Stimulated activated CD4-positive, alpha-beta T cell treated with anti-CD3 and anti-CD28 coated beads, Interleukin-4, amount 100 ng/mL, for 48 hours (primary cell): ENCODE measurements at places on chromosomes 5 and 9.

- DNase-seq = no peak
Measured at GRCh38 chr5:32726086-32726557, 15.0 kb downstream of the NPR3 start.

DNA sequence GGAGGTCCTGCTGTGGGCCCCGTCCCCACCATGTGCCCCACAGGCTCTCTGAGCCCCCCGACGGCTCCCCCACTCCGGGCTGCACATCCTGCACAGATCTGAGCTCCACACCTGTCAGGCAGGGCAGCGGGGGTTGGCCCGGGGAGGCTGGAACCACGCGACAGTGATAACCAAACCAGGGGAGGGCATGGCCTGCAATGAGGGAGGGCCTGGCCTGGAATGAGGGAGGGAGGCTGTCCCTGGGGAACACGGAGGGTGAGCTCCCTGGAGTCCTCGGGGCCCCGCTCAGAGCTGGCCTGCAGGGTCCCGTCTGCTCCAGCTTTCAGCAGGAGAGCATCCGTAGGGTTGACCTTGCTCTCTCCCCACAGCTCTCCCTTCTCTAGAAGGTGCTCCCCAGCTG is 30.5 kb downstream of the SLC9A3 start:
- DNase-seq = no peak

DNA sequence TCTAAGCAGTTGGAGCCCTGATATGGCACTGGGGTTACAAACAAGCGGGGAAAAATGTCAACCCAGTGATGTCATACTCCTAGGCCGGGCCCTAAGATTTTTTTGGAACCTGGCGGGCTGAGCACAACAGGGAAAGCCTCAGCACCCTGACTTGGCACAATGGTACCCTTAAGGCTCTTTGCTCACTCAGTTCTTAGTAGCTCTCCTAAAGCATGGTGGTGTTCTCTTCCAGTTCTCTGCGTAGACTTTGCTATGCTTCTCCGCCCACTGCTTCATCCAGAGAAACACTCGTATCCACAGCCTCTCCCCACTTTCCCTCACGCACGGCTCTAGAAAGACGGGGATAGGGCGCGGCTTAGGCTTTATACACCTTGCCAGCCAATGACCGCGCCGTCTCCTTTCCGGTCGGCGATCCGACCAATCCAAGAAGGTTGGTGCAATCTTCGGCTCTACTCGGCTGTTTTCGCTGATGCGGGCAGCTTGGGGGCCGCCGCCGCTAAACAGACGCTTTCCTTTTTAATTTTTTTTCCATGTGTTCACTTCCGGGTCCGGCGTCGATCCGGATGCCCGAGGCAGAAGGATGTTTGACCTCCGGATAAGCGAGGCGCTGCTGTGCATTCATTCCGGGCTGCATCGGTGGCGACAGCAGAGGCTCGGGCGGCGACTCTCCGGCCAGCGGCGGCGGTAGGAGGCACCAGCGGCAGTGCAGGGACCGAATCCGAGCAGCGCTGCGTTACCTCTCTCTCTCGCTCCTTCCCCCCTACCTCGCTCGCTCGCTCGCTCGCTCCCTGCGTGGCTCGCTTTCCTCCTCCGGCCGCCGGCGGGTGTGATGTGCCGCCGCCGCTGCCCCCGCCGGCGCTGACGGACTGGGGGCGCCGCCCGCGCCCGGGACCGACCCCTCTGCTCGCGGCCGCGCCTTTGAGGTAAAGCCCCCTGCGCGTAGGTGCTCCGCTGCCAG is at the start of gene CSNK1G3:
TSS of gene CSNK1G3 (plus strand) at position 530 of the 958 bp plus-strand sequence. CDS start 33,487 bp downstream, outside the sequence.
- peak; percentile 83 for DNase-seq

DNA sequence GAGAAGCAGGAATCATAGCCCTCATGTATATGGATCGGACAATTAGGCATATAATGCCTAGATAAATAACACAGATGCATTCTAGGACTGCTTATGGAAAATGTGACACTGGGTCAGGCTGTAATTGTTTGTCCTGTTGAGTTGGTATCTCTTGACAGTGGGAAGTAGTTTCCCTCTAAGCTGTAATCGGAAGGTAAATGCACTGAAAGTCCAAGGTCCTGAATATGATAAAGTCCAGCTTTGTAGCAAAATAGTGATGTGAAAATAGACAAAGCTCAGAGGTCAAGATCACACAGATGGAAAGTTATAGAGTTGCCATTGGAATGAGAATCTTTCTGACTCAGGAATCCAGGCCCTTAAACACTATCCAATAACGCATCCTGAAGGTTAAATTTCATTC is 214.2 kb downstream of the GABRB2 start:
- DNase-seq = no peak

DNA sequence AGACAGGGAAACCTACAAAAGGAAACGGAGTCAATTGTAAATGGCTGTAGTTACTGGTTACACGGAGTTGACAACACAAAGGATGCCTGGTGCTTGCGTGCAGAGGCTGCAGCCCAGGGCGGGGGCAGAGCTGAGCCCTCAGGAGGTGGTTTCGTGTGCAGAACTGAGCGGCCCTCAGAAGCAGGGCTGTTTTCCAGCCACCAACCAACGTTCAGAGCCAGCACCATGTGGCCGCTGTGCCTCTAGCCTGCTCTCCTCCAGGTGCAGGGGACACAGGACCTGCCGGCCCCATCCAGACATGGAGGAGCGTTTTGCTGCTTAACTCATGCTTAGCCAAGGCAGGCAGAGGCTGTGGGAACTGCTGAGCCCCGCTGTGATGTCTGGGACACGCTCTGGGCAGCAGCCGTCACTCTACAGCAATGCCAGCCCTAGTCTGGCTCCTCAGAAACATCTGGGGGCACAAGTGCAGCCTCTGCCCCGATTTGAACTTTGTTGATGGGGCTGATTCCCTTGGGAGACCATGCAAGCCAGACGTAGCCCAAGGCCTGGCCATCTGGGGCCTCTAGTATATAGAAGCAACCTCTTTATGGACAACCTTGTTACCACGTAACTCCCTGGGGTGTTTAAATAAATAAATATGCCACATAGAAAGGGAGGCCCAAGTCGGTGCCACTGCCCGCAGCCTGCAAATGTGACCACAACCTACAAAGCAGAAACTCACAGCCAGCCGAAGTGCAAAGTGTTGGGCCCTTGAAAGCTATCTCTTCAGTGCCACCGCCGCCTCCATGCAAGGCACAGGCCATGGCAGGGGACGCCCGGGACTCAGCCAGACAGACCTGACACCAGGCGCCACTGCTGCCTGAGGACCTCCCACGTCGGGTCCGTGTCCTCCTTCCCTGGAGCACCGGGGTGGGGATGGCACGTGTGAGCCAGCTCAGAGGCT is 42.1 kb downstream of the NKD2 start:
- DNase-seq = no peak

DNA sequence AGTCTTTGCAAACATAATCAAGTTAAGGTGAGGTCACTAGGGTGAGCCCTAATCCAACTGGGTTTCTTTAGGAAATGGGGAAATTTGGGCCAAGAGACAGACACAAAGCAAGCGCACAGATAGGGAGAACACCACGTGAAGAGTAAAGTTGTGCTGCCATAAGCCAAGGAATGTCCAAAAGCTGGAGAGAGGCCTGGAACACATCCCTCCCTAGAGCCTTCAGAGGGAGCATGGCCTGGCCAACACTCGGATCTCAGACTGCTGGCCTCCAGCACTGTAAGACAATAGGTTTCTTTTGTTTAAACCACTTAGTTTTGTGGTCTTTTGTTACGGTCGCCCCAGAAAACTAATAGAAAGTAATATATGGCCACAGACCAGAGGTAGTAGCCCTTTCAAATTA is 8.1 kb upstream of the ROR2 start:
- no peak for DNase-seq

- DNase-seq = no peak
Measured at GRCh38 chr5:93626801-93627200, 43.8 kb downstream of the NR2F1 start.

DNA sequence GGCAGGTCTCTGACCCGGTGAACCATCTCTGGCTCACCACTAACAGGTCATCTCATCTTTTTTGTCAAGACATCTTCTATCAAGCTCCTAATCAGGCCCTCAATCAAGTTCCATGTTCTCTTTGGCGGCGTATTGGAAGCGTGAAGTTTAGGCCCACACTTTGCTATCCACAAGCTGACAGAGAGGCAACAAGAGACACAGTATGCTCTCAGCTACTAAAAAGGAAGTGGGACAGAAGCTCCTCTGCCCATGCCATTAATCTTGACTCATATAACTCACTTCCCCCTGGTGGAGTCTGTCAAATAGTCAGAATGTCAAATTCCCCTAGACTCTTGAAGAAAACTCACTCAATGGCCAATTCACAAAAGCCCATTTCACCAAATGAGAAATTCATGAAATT is 77.6 kb upstream of the TMC1 start:
- DNase-seq = no peak

DNA sequence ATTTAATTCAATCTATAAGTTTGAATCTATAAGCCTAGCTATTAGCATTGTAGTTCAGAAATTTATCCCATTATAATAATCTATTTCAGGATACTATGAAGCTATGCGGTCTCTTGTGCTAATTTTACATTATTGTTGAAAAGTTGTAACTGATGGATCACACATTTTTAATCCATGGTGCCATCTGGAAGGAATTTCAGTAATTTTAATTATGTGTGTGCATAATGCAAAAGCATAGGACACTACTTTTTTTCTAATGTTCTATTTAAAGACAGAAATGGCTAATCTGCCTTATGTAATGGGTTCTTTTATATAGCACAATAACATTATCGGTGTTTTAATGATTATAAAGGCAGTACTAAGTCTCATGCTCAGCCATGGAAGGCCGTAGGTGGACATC is 90.6 kb downstream of the HOMER1 start:
- no peak for DNase-seq

GRCh38 chr9:77999231-77999631 is 32.4 kb downstream of the GNAQ start:
- DNase-seq = no peak

- DNase-seq = no peak
Measured at GRCh38 chr5:172216345-172216744, 22.4 kb downstream of the EFCAB9 start.

DNA sequence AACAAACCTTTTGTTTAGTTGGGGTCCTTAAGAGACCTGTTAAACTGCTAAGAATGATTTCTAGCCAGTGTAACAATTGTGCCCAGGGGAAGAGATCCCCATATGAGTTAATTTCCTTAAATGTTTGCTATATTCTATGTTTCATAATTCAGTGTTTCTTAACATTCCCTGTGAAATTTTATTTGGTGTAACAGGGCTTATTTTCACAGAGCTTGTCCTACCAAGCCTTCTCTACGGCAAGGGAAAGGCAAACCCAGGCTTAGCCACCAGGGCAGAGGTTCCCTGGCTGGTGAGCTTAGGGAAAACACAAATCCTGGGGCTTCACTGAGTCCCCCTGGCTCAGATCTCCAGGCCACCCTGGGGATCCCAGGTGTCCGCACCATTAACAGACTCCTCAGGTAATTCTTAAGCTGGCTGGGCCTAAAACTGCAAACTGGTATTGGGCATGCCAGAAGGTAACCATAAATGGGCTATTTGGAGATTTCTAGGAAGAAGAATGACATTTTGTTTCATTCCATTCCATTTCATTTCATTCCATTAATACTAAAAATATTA is 17.0 kb upstream of the LCP2 start:
- no peak for DNase-seq

- DNase-seq = no peak
Measured at GRCh38 chr5:116738615-116739261, 164.1 kb upstream of the SEMA6A start.

- no peak for DNase-seq
Measured at GRCh38 chr9:91567642-91568274, 144.1 kb upstream of the NFIL3 start.

DNA sequence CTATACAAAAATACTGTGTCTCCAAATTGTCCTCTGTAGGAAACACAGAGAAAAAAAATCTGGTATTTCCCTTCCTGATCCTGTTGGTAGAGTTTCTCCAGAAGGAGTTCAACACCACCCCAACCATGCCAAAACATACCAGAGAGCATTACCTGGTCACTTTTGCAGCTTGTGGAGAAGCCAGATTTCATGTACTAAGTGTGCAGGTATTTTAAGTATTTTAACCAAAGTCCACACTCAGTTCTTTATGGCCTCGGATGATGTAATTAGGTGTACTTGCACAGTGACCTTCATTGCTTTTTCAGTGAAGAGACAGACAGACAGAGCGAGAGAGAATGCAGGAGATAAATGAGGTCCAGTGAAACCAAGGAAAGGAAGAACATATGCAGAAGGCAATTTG is 2046.8 kb upstream of the CDH9 start:
- no peak for DNase-seq

DNA sequence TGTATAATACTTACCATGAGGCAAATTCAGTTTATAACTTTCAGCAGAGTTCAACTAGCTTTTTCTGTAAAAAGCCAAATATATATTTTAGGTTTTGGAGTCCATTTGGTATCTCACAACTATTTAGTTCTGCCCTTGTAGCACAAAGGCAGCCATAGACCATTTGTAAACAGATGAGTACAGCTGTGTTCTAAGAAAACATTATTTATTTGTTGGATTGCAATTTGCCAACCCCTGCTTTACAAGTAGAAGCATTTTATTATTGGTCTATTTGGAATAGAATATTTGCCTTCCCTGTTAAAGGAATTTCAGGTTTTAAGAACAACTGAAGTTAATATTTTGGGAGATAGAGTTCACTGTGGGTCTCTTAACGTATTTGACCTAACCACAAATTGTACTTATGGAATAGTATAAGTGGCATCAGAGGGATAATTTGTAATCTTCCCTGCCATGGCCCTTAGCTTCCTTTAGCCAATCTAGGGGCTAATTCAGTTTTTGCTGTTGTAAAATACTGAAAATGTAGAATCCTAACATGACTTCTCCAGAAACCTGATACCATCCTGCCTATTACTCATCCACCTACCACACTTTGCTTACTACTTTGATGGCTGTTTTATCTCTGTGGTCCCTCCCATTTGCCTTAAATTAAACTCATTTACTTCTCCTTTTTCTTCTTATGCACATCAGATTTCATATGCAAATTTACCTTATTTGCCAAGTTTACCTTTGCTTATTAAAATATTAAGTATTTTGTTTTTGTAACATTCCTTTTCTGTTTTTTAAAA is 109.2 kb downstream of the DMXL1 start:
- DNase-seq = no peak

GRCh38 chr5:168353216-168353957 is 61.9 kb downstream of the WWC1 start:
- no peak for DNase-seq

DNA sequence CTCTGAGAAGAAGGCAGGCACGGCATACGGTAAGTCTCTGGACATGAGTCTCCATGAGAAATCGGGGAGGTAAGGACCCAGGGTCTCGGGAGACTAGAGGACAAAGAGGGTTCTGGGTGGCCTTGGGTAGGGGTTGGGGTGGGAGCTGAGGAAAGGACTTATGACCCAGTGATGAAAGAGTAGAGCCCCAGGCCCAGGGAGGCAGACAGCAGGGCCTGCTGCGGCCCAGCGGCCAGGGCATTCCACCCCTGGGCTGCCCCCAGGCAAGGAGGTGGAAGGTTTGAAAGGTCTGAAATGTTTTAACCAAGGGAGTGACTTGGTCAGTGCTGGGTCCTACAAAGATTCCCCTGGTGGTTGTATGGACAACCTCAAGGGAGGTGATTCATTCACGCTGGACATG is 89.1 kb downstream of the CRB2 start:
- no peak for DNase-seq

DNA sequence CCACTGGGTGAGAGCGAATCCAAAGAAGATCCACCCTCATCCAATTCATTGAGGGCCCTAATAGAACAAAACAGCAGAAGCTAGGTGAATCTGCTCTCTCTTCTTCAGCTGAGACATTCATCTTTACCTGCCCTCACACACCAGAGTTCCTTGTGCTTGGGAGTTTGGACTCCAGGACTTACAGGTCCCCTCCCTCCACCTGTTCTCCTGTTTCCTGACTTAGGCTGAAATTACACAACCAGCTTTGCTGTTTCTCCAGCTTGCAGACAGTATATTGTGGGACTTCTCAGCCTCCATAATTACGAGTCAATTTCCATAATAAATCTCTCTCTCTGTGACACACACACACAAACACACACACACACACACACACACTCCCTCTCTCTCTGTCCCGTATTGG is 19.1 kb downstream of the TMEM171 start:
- no peak for DNase-seq
